ENCODE measurements at places on chromosomes 11 and 22. TPM values are rescaled to one million over a fixed set of nuclear protein-coding genes. Genes with fewer than 3 reads are reported as not detected.

CCDC116 gene
- total RNA-seq: 0.16 TPM

FIBIN gene
- total RNA-seq: not detected

HRAS gene
- total RNA-seq: 52.8 TPM

ZNF215 gene
- total RNA-seq: 0.15 TPM

PACSIN2 gene
- 49.0 TPM for total RNA-seq

DDX17 gene
- total RNA-seq: 902 TPM

OR6A2 gene
- not detected for total RNA-seq

MRGPRE gene
- total RNA-seq: not detected

NXPE2 gene
- not detected for total RNA-seq

GTSE1 gene
- 0.54 TPM for total RNA-seq

NLRP6 gene
- 9.9 TPM for total RNA-seq

UBE2L3 gene
- total RNA-seq: 28.4 TPM

C1QTNF4 gene
- 0.70 TPM for total RNA-seq

OR2D2 gene
- total RNA-seq: not detected

CTSW gene
- total RNA-seq: 45.3 TPM

UCP3 gene
- total RNA-seq: 6.5 TPM

POTEH gene
- not detected for total RNA-seq

ACCSL gene
- total RNA-seq: not detected

PRR33 gene
- not detected for total RNA-seq

ZNF143 gene
- total RNA-seq: 51.2 TPM

CATSPER1 gene
- total RNA-seq: not detected

GAL3ST1 gene
- total RNA-seq: not detected

DEFB131B gene
- not detected for total RNA-seq

PARVG gene
- 231 TPM for total RNA-seq

HORMAD2 gene
- total RNA-seq: not detected

MYOD1 gene
- total RNA-seq: not detected

CNTN5 gene
- total RNA-seq: not detected

GPR83 gene
- 0.15 TPM for total RNA-seq

RCOR2 gene
- 0.09 TPM for total RNA-seq

LRRC56 gene
- total RNA-seq: 3.4 TPM

BID gene
- 15.8 TPM for total RNA-seq

HBE1 gene
- total RNA-seq: 3.2 TPM

HTR3A gene
- total RNA-seq: not detected

RAB39A gene
- not detected for total RNA-seq

FGF19 gene
- total RNA-seq: 0.09 TPM

OR4A16 gene
- not detected for total RNA-seq

SLC6A5 gene
- total RNA-seq: not detected

VSIG2 gene
- 0.66 TPM for total RNA-seq

ADORA2A gene
- 31.3 TPM for total RNA-seq

TIRAP gene
- 22.2 TPM for total RNA-seq

C22orf31 gene
- not detected for total RNA-seq

GAS2L1 gene
- 0.89 TPM for total RNA-seq

WBP2NL gene
- total RNA-seq: 2.2 TPM

POU2F3 gene
- total RNA-seq: not detected

MYRF gene
- 0.95 TPM for total RNA-seq

MN1 gene
- total RNA-seq: 0.30 TPM

DCDC1 gene
- total RNA-seq: 0.09 TPM

OR10D3 gene
- total RNA-seq: not detected

COA4 gene
- 62.0 TPM for total RNA-seq

TSGA10IP gene
- not detected for total RNA-seq

APOBEC3G gene
- 71.3 TPM for total RNA-seq

MPEG1 gene
- 3.0 TPM for total RNA-seq

C11orf87 gene
- total RNA-seq: not detected

MS4A3 gene
- total RNA-seq: not detected

ARHGAP42 gene
- 0.82 TPM for total RNA-seq

RFPL2 gene
- 0.16 TPM for total RNA-seq

DDT gene
- 109 TPM for total RNA-seq

RIMBP3C gene
- 2.8 TPM for total RNA-seq
